ENCODE measurements at places on chromosomes 6 and 20.

GRCh38 chr20:63972312-63973159, 2.8 kb upstream of the ZNF512B start:
- no peak for DNase-seq

DNA sequence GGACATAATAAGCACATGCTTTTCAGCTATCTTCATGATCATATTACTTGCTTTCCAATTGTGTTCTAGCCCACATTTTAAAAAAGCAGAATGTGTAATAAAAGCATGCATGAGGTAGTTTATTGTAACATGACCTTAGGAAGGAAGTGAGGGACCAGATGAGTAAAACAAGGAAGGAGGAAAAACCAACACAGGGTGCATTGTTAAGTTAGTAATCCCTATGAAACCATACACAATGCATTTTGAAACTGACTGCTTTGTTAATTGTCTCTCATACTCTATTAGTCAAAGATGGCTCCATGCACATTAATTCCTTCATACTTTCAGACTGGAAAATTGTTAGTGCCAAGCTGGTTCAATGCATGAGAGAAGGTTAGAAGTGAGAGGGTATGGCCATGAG, 37.7 kb upstream of the CENPW start:
- DNase-seq: no peak

DNA sequence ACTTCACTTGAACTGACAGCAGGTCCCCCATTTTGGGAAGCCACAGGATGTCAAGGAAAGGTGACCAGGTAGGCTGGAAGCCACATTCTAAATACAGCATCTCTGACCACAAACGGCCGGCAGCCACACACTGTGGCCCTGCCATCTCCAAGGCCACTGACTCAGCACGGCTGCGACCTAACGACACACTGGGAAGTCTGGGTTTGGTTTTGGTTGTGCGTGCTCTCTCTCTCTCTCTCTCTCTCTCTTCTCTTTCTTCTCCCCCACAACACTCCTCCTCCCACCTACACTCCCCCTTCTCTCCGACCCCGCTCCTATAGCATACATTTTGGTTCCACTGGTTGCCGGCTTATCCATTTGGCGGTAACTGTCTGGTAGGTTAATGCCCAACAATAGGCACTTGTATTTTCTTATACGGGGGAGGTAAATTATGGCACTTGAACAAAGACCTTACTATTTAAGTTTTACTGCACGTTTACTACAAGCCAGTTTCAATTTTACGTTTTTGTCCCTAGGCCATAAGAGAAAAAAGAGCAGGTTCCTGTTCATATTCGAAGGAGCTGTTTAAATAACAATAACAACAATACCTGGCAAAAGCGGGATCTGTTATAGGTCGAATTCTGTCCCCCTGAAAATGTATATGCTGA, 103.6 kb downstream of the GMDS start:
- no peak for DNase-seq

DNA sequence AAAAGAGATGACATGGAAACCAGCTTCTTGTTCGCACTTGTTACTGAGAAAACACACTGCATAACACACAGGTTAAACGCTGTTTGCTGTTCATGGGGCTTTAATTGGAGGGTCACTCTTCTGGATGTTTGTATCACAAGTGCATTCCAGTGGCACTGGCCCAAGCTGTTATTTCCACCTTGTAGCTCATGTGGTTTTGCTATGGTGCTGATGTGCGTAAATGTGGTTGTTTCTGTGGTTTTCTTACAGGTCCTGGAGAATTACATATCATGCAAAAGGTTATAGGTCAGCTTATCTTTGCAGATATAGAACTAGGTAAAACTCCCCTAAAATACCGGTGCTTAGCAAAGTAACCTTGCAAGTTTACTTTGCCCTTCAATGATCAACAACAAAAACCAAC, 89.3 kb upstream of the AHI1 start:
- no peak for DNase-seq

DNA sequence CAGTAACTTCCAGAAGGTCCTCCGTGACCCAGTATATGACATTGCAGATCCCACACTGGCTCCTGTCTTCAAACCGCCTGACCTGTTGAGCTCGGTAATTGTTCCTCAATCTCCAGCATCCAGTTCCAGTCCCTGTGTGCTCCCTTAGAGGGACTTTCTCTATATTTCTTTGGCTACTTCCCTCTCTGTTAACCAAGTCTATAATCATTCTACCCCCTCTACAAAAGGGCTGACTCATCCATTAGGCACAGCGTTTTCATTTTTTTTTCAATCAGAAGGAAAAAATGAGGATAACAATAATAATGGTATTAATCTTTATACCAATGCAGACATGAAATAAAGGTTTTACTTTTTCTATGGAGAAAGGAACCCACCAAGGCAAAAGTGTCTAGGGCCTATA, 69.3 kb downstream of the FAM229B start:
- DNase-seq: no peak

DNA sequence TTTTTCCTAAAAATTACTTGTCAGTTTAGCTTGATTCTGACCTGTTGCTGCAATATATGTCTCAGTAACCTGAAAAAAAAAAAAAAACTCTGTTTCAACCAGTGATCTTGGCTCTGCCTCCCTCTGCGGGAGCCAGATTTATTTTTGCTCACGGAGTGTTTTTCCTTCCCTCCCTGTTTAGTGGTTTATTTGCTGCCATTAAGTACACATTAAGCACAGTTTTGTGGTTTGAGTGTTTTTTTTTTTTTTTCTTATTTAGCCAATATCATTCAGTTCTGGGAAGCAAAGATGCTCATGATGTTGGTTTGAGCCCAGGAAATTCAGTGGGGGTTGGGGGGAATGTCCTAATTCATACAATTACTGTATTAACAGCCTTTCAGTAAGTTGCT, 110.1 kb upstream of the GPR6 start:
- DNase-seq: no peak

- peak; percentile 97 for DNase-seq
Measured at GRCh38 chr20:20860078-20860806, 147.8 kb upstream of the RALGAPA2 start.

GRCh38 chr6:136547336-136547735, 2.9 kb downstream of the MAP7 start:
- no peak for DNase-seq

DNA sequence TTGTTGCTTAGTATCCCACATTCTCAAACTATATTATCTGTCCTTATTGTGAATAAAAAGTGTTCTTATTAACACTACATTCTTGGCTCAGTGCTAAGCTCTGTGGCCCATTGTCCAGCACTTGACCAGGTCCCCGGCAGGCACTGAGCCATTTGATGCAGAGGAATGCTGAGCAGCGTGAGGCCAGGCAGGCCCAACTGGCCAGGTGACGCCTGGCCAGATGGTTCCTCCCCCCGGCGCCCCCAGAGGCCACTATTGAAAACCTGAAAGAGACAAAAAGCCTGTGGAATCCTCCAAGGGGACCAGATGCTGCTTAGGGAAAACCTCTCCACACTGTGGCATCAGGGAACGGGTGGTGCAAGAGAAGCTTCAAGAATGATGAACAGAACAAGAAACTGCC, 597.5 kb upstream of the JAG1 start:
- DNase-seq: peak; percentile 40

DNA sequence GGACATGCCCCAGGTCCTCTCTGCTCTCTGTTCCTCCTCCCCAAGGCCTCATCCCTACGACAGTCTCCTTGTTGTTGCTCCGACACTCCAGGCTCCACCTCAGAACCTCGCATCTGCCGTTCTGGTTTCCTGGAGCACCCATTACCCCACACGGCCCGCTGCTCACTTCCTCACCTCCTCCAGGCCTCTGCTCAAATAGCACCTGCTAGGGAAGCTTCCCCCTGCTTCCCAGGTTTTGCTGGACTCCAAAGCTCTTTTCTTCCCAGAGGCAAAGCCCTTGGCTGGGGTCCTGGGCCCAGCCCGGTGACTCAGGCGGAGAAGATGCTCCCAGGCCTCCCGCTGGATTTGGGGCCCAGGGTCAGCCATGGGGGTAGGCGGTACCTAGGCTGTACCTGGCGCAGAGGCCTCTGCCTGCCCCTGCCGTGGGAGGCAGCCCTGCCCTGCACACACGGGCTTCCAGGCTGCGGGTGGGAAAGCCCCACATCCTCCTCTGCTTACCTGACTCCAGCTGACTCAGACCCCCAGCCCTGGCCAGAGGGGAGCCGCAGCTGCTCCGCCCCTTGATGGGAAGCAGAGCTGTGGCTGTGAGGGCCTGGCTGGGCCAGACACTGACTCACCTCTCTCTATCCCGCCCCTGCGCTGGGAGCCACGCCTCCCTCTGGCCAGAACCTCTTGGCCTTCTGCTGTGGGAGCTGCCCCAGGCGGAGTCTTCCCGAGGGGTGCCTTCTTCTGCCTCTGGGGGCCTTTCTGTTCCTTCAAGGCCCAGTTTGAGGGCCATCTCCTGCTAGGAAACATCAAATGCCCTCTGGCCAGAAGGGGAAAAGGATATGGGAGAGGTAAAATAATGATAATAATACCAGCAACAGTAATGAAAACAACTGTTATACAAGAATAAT, 130.5 kb downstream of the CEBPB start:
- DNase-seq: peak; percentile 39

GRCh38 chr6:78513856-78514255, 353.5 kb upstream of the IRAK1BP1 start:
- no peak for DNase-seq

GRCh38 chr20:13280609-13281324, 59.7 kb downstream of the ISM1 start:
- DNase-seq: no peak

DNA sequence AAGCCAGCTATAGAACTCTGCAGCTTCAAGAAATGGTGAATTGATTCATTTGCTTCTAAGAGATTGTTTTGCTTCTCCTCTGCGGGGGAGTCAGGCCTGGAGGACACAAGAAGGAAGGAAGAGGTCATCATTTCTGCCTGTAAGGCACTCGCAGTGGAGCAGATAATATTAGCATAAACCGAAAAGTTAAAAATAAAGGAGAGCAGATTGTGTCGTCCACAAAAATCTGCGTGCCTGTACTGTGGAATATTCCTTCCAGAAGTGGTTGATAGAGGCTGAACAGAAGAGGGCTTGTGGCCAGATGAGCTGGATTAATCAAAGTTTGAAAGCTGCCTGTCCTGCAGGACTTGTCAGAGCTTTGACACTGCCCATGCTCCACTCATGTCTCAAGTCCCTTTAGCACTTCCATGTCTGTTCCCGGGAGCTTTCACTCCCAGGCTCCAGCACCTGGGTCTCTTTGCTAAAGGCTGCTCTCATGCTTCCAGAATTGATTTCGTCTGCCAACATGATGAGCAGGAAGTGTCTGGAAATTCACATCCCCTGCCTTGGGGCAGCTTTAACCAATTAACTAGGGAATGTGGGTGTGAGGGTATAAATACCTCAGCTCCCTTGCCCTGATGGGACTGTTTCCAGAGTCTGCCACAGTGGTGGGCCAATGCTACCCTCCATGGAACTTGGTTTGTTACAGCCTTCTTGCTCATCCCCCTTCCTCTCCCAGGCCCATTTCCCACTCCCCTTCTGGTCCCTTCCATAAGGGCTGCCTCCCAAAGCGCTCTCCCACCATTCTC, 65.1 kb upstream of the STX16 start:
- no peak for DNase-seq

GRCh38 chr6:135938576-135939207, 87.2 kb downstream of the PDE7B start:
- no peak for DNase-seq

DNA sequence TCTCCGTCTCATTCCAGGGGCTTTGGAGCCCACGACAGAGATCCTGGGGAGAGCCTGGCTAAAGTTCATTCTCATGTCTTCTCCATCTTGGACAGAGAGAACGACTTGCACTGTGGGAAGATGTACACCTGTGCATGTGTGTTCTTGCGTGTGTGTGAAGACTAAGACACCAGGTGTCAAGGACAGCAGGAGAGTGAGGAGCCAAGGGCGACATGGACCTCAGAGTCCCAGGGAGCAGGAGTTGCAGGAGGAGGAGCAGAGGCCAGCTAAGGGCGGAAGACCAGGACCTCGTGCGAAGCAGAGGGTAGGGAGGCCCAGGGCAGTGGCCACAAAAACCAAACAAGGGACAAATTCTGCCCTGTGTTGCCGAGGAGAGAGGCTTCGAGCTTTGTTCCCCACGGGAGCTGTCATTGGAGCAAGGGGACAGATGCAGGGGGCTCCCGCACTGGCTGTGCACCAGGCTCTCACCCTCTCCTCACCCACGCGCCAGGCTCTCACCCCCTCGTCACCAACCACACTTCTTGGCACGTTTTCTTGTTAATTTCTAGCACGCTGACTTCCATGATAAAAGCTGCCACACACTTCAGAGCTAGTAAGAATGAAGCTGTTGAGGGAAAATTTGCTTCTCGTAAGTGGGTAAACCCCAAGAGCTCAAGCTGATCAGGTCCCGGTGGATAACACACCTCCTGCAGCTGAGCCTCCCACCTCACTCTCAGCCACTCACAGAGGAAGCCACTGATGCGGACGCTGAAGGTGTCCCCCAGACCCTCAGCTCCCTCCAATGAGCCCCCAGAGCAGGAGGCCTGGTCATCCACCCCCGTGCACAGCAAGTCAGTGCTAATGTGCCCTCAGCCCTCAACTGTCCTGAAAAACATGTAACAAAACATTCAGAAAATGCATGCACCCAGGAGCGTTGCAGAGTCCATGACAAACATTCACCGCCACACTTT, 62.6 kb downstream of the DLL1 start:
- no peak for DNase-seq

- no peak for DNase-seq
Measured at GRCh38 chr20:62161347-62161746, 17.8 kb downstream of the SS18L1 start.

DNA sequence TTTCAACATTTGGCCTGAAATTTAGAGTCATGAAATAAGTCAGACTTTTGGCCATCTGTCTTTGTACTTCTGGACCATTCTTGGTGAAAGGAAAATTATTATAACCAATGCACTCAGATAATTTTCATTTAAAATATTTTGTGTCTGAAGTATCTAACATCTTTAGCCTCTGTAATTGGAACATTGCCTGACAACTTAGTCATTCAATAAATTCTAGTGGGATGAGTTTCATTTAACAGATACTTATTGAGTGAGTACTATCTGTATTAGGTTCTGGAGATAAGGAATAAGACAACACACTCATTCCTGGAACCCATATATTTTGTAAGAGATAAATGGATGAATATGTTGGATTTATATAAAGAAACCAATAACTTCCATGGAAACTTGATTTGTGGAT, 536.0 kb downstream of the BCKDHB start:
- no peak for DNase-seq

DNA sequence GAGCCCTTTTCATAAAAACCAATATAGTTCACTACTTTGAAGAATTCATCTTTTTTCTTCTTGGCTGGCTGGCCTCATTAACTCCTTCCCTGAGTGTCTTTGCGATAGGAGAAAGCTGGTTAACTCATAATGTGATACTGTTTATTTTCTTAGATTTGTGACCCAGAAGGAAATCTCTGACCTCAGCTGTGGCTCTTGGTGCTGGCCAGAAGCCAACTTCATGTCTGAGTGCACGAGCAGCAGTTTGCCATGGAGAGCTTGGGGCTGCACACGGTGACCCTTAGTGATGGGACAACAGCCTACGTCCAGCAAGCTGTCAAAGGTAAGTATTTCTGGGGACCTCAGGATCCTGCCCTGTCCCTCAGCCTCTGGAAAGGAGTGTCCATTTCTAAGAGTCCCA, 16.7 kb upstream of the DEF6 start:
- no peak for DNase-seq

GRCh38 chr20:20806121-20807095, 94.0 kb upstream of the RALGAPA2 start:
- no peak for DNase-seq

Measured in endothelial cell (in vitro differentiated cells).